ENCODE measurements at places on chromosomes 16 and 17.

DNA sequence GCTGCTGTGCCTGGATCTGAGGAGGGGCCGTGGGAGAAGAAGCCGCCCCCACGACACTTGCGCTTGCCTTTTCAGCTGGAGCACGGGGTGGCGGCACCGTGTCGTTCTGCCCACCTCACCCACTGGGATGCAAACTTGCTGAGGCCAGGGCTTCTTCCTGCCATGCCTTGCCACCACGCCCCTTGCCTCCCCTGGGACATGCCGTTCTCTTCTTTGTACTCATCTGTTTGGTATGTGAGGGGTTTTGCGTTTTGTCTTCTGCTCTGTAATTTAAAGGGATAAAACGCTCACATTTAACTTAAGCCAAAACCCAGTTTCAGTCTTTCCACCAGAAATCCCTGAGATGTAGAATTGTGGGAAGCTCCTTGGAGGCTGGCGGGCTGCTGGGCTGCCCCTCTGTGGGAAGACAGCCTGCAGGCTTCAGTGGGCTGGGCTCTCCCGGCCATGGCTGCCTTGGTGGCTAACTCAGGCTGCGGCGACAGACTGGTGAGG, 180.2 kb downstream of the RPTOR start:
- DNase-seq, result peak; percentile 84

GRCh38 chr16:65658787-65659220, 536.9 kb upstream of the CDH11 start:
- peak; percentile 61 for DNase-seq

DNA sequence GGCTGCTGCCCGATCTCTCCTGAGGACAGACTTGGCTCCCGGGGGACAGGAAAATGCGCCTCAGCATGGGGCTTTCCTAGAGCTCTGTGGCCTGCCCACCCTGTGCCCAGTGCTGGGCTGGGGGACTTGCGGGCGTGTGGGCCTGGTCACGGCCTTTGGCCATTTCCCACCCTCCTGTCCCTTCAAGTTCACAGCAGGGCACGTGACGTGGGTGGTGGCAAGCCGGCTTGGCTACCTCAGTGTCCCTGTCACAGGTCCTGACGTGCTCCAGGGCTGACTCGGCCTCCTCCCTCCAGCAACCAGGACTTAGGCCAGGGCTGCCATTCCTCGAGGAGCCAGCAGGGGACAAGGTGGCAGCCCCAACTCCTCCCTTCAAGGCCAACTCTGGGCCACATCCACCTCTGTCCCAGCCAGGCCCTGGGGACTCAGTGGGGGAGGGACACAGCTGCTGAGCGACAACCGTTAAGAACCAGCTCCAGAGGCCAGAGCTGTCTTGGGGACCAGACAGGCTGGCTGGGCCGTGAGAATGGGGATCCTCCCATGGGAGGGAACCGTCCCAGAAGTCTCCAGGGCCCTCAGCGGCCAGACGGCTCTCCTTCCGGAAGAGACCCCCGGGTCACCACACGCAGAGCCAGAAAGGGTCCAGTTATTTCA, 981 bp upstream of the UNC13D start:
- DNase-seq, result peak; percentile 71

DNA sequence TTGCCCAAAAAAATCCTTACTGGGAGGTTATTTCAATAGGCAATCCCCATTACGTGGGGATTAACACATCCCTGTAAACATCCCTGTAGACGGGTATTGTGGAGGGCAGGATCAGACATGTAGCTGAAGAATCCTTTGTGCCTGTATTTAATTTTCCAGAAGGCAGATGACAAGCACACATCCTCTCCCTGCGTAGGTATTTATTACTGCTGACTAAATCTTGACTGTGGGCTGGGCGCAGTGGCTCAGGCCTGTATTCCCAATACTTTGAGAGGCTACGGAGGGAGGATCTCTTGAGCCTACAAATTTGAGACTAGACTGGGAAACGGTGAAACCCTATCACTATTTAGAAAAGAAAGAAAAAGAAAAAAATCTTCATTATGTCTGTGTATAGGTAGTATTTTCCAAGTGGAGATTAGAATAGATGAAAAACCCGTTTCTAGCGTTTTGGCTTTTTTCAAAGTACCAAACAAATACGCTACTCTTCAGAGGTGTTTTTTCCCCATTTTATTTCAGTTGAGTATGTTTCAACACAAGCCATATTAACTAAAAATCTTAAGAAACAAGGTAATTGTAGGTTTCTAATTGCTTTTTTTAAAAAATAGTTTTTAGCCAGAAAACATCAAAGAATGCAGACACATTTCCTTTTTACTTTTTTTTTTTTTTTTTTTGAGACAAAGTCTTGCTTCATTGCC, 1.5 kb upstream of the MARF1 start:
- no peak for DNase-seq

GRCh38 chr17:8935191-8935590, 30.3 kb downstream of the PIK3R5 start:
- no peak for DNase-seq

DNA sequence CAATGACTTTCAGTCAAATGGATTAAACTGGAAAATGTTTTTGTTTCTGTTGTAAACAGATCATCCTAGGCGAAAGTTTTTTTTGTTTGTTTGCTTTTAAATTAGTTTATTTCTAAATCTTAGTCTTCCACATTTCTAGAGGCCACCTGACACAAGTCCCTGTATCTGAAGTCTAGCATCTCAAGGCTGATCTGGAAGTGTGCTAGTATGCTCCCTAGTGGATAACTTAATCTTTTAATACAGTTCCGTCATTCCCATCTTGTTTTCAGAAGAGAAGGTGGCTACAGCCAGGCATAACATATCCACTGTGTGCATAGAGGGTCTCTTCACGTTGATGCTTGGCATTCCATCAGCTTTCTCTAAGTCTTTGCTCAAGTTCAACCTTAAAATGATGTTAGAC, 7.6 kb downstream of the IFT20 start:
- DNase-seq, result peak; percentile 74

Data from choroid plexus epithelial cell (primary cell).